Mesendoderm (in vitro differentiated cells): ENCODE measurements at places on chromosomes 16 and 17.

GRCh38 chr17:30345089-30345433 lies 11.2 kb upstream of the TMIGD1 start:
- H3K36me3 ChIP-seq: no peaks in the 10 kb centered on the region
- peaks cover 3% of the 10 kb centered on the region for H3K4me1 ChIP-seq
- H3K27me3 ChIP-seq: no peaks in the 10 kb centered on the region

DNA sequence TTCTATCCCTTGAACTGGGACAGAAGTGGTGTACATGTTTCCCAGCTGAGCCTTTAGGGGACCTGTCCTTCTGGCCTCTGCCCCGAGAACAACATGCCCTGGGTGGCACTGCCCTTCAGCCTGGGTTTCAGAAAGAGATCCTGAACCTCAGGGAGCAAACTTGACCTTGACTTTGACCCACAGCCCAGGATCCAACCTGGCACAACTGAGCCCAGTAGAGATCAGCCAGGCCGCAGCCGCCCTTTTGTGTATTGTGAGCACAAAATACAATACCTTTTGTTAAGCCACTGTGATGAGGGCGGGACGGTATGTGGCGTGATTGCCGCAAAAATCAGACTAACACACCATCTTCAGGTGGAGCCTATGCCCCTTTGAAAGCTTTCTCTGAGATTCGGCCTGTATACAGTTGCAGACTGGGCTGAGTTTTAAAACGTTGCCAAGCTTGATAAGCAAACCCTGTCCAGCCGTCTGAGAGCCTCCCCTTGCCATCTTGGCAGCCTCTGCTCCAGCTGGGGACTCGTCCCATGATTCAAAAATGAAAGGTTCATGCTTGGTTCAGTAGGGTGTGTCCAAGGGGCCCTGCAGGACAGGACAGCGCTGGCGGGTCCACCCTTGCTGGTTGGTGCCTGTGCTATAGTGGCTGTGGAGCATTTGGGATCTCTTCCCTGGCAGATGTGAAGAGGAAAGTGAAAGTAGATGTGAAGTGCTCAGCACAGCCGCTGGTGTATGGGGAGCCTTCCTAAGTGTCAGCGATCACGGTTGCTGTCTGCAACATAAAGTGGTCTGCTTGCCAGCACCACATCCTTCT lies 40.3 kb downstream of the FOXL1 start:
- H3K27me3 ChIP-seq: no peaks in the 10 kb centered on the region
- no peak overlapping the region for H3K4me3 ChIP-seq
- H3K36me3 ChIP-seq: no peaks in the 10 kb centered on the region
- DNase-seq: no peak

- no peak overlapping the region for H3K4me3 ChIP-seq
- DNase-seq: no peak
- peaks cover 5% of the 10 kb centered on the region for H3K36me3 ChIP-seq
- H3K27me3 ChIP-seq: no peaks in the 10 kb centered on the region
- no peaks in the 10 kb centered on the region for H3K4me1 ChIP-seq
- H3K27ac ChIP-seq: no peak overlapping the region
Measured at GRCh38 chr16:68335175-68335574, 24.4 kb downstream of the PRMT7 start.

- no peaks in the 10 kb centered on the region for H3K4me1 ChIP-seq
- H3K36me3 ChIP-seq: no peaks in the 10 kb centered on the region
- no peak overlapping the region for H3K27ac ChIP-seq
- no peak for DNase-seq
- H3K4me3 ChIP-seq: no peak overlapping the region
Measured at GRCh38 chr16:73339821-73340220, 291.9 kb upstream of the ZFHX3 start.

- H3K27me3 ChIP-seq: no peaks in the 10 kb centered on the region
- no peak for DNase-seq
- H3K36me3 ChIP-seq: no peaks in the 10 kb centered on the region
- no peak overlapping the region for H3K27ac ChIP-seq
- H3K4me3 ChIP-seq: no peak overlapping the region
Measured at GRCh38 chr16:5505091-5505887, 407.7 kb upstream of the EEF2KMT start.

- no peak overlapping the region for H3K4me3 ChIP-seq
- peaks cover 5% of the 10 kb centered on the region for H3K27me3 ChIP-seq
- no peak for DNase-seq
- no peaks in the 10 kb centered on the region for H3K4me1 ChIP-seq
Measured at GRCh38 chr17:75724016-75725003, 3.1 kb downstream of the ITGB4 start.
